GM20000 (cell line): ENCODE measurements at places on chromosomes 2 and 18.

DNA sequence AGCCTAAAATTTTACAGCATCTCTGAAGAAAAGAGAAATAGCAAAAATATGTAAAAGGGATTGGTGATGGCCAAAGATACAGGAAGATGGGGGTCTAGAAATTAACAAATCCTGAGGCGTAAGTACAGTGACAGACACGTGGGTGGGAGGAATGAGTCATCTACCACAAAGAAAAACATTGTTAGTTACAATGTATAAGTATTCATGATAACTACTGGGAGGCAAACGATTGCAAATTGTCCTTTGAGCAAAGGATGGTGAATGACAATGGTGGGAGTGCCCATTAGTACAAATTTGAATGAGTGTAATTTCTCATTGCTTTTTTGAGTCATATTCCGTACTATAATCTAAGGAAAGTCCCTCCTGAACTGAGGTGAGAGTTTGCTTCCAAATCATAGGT is 809.0 kb upstream of the FAM98A start:
- no peak for DNase-seq

- no peak for DNase-seq
These were observed 140.7 kb downstream of the ACOXL start for GRCh38 chr2:110873056-110873502.

- no peak for DNase-seq
These were observed 37.5 kb upstream of the CYP26B1 start for GRCh38 chr2:72185206-72185605.

DNA sequence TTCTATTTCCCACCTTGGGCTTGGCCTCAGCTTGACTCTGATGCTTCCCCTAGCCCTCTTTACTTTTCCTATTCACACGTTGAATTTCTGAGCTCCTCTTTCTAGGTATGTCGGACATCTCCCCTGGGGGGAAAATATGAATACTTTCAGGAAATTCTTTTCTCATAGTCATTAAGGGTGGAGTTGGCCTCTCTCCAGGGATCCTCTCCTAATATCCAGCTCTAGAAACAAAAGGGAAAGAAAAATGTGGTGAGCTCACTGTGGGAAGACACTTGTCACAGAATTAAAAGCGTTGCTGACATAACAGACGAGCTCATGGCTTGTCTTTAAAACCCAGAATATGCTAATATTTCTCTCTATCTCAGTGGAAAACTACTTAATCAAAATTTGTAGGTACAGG is 132.7 kb upstream of the MEX3C start:
- DNase-seq = no peak

- peak; percentile 19 for DNase-seq
These were observed 31.3 kb downstream of the LANCL1 start for GRCh38 chr2:210445116-210445707.

DNA sequence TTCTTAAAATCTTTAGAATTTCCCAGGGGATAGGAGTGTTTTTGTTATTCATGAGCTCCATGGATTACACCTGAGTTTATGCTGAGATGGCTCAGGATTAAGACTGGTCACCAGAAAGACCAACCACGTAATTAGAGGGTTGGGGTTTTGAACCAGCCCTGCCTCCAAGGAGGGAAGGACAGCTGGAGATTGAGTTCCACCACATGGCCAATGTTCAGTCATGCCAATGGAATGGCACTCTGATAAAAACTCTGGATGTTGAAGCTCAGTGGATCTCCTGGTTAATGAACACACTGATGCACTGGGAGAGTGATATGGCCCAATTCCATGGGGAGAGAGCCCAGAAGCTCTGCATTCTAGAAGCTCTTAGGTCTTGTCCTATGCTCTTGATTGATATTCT is 38.7 kb upstream of the PTPN4 start:
- DNase-seq = no peak

DNA sequence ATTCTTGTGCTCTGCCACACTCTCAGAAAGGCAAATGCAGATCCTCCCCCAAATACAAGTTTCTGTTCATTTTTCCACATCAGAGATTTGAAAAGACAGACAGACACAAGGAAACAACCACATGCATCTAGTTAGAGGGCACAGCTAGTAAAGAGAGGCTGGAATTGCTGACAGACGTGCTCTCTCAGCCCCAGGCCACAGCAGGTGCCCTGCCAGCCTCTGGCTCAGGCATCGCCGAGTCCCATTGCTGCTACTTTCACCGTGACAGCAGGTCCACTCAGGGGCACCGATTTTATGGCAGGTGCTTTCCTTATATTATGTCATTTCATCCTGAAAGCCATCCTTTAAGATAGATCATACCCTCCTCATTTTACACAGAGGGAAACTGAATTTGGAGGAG is 507.5 kb downstream of the EIPR1 start:
- DNase-seq = no peak

GRCh38 chr2:97712693-97713295 is 582 bp upstream of the ZAP70 start:
- peak; percentile 6 for DNase-seq

GRCh38 chr2:179595284-179595683 is 266.1 kb downstream of the ZNF385B start:
- DNase-seq = no peak

DNA sequence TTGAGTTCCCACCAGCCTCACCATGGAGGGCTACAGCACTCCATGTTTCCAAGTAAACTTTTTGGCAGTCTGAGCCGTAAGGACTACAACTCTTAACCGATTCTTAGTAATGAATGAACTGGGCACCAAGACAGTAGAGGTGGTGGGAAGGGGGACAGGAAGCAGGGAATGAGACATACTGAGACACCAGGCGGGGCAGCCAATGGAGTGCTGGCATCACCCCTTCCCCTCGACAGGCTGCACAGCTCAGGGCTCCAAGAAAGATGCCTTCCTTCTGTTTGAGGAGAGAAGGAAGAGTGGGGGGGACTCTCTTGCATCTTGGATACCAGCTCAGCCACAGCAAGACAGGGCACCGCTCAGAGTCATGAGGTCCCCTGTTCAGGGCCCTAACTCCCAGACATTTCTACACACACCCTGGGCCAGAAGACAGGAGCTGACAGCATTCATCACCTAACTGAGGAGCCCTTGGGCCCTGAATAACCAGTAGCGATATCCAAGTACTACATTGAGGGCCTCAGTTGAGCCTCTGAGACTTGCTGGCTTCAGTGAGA is 45.2 kb downstream of the USP34 start:
- DNase-seq = no peak

DNA sequence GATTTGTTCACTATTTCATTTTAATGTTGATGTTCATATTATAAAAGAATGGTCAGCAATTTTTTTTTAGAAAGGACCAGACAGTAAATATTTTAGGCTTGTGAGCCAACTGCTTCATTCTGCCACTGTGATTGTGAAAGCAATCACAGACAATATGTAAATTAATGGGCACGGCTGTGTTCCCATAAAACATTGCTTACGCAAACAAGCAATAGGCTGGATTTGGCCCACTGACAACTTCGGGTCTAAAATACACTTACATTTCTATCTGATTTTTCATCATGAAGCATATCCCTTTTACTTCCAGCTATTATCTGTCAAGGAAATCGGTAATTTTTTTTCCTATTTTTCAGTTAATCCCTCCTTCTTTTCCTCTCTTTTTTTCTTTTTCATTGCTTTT is 182.2 kb upstream of the CDH2 start:
- no peak for DNase-seq

GRCh38 chr2:173090276-173090877 is 14.7 kb downstream of the MAP3K20 start:
- no peak for DNase-seq

DNA sequence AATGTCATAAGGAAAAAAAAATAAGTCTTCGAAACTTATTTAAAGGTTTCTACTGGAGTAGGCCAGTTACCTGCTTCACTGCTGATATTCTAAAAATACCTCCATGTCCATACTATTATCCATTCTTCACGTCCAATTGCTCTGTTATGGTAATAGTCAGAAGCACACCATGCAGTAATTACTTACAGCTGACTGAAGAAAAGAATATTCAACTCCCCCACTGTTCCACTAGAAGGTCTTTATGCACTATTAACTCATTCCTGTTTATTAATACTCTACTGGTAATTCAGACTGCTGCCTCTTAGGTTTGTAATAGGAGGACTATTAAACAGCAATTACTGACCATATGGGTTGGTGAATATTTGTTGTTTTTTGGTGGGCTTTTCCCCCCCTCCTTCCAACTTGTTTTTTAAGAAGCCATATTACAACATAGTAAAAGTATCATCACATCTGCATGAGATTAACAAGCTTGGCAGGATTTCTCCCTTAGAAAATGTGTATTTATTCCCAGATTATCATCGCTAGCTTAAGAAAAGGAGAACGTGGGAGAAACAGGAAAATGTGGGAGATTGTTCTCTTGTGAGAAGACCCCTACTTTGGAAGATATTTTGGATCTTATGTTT is 806.4 kb upstream of the FANCL start:
- no peak for DNase-seq

GRCh38 chr2:173705656-173706055 is 259.5 kb downstream of the SP3 start:
- DNase-seq = no peak

- no peak for DNase-seq
These were observed 151.2 kb downstream of the UBE2E3 start for GRCh38 chr2:181131584-181131983.

- no peak for DNase-seq
These were observed 63.1 kb upstream of the TXNDC2 start for GRCh38 chr18:9822587-9823185.

DNA sequence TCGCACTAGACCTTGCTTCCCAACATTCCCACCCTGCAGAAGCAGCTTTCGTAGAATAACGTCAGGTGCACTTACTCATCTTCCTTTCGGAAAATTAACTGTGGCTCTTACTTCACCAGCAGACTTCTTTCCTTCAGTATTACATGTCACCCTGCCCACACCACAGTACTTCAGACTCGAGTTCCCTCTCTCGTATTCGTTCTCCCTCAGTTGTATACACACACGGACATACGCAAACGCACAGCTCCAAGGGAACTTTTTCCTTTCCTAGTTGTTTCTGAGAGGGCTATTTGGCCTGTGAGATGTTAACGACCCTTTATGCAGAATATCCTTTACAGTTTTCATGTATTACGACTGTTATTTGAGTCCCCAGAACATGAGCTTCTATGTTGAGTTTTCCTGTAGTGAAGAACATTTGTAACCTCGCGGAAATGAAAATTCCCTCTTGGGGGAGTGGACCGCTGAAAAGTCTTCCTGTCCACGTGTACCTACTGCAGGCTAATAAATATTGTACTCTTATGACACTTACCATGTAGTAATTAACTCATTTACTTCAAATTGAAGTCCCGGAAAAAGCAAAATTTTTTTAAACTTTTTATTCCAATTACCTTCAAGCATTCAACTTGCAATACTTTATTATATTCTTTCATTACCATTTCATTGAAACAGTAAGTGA is 908 bp downstream of the ERLEC1 start:
- DNase-seq = no peak

- no peak for DNase-seq
These were observed 29.6 kb downstream of the CYRIA start for GRCh38 chr2:16635791-16636699.

- no peak for DNase-seq
These were observed 121.3 kb downstream of the AGAP1 start for GRCh38 chr2:235614900-235615712.

DNA sequence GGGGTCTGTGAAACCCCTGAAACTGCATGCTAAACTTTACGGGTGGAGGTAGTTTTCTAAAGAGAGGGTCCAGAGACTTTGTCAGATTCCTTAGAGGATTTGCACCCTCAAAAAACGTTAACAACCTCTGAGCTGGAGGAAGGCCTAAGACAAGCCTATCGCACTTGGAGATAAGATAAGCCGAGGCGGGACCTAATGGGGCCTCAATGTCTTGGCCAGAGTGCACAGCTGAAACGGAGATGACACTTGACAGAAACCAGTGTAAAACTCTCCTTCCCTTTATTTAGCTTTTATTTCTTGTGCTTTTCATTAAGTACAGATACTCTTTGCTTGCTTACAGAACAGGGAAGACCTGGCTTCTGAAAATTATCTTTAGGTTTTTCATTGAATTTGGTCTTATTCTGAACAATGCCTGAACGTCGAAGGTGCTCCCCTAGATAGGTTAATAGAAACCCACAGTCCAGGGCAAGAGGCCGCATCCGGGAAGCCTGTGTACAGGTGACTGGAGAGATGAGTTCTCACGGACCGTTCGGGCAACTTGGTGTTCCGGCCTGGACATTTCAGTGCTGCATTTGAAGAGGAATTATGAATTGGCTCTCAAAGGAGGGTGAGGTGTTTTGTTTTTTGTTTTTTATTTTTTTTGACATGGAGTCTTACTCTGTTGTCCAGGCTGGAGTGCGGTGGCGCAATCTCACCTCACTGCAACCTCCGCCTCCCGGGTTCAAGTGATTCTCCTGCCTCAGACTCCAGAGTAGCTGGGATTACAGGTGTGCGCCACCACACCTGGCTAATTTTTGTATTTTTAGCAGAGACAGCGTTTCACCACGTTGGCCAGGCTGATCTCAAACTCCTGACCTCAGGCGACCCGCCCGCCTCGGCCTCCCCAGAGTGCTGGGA is 49.7 kb downstream of the SH3BP4 start:
- no peak for DNase-seq

GRCh38 chr2:230541934-230542380 is 126.0 kb downstream of the SP100 start:
- peak; percentile 56 for DNase-seq

DNA sequence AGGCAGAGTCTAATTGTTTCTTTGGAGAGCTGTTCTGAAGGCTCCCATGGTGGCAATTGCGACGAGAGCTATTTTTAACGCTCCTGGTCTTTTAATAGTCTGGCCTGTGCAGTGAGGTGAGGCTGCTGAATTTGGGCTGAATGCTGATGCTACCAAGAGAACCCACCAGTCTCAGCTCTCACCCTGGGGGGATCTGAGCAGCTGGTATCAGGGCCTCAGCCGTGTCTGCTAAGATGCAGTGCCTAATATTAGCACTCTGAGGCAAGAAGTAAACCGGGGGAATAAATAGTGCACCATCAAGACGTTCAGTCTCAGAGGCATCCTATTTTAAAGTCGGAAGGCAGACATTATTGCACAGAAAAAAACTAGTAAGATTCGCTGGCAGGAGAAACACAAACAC is 214.8 kb upstream of the PID1 start:
- no peak for DNase-seq

DNA sequence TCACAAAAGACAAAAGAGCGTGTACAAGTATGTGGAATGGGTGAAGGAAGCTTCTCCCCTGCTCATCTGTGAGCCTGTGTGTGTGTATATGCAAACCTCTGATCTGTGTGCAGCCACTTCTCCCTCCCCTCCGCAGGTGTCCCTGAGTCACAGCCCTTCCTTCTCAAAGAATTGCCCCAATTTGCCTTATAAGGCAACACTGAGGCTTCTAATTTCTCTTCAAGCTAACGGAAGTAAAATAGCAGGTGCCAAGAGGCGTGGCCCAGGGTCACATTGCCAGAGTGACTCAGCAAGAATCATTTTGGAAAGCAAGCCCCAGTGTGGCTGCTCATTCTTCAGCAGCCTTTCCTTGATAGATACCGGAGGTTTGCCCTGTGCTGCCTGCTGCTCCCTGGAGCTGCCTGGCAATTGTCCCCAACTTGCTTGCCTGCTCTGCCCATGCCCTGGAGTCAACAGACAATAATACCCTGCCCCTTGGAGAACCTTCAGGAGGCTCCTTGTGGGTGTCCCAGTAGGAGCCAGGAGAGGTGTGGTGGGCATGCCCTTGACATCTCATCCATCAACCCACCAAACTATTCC is 37.3 kb upstream of the BMP10 start:
- DNase-seq = peak; percentile 74

- no peak for DNase-seq
These were observed 6.3 kb downstream of the YES1 start for GRCh38 chr18:805755-806110.

GRCh38 chr18:67650686-67651385 is 134.3 kb upstream of the DSEL start:
- DNase-seq = no peak

GRCh38 chr2:30282081-30282480 is 50.7 kb downstream of the LBH start:
- DNase-seq = no peak
